ENCODE measurements at places on chromosomes 7 and 10. TPM values are rescaled to one million over a fixed set of nuclear protein-coding genes. Genes with fewer than 3 reads are reported as not detected.

The C7orf33 gene
- total RNA-seq = not detected

The HOXA1 gene
- 1.5 TPM for total RNA-seq

The WDFY4 gene
- total RNA-seq = 10.2 TPM

The FAM25A gene
- total RNA-seq = not detected

The ELFN1 gene
- total RNA-seq = 0.85 TPM

The ENTPD1 gene
- 23.0 TPM for total RNA-seq

The PDK4 gene
- total RNA-seq = 2.5 TPM

The GNG11 gene
- 208 TPM for total RNA-seq

The FAM25G gene
- not detected for total RNA-seq

The CALML5 gene
- not detected for total RNA-seq

The IFIT1B gene
- not detected for total RNA-seq

The ADK gene
- 38.1 TPM for total RNA-seq

The COL17A1 gene
- total RNA-seq = 1.2 TPM

The VSIR gene
- 5.1 TPM for total RNA-seq

The CACNA2D1 gene
- total RNA-seq = 42.1 TPM

The SPDYE3 gene
- not detected for total RNA-seq

The DGKI gene
- total RNA-seq = 0.14 TPM

The CYP3A7 gene
- total RNA-seq = not detected

The ZKSCAN5 gene
- 9.7 TPM for total RNA-seq

The GHRHR gene
- total RNA-seq = not detected
